Left colon (tissue), 2 donors: ENCODE measurements at places on chromosomes 4 and X. TPM values are rescaled to one million over a fixed set of nuclear protein-coding genes. Genes with fewer than 3 reads are reported as not detected.
A peak's percentile ranks its signal among the peaks of the same experiment; 100 is the strongest.

METTL14 gene
- total RNA-seq: 36.2 TPM

TENM3 gene
- total RNA-seq: 2.2 TPM

ZNF157 gene
- total RNA-seq: 0.17 TPM

CD40LG gene
- 0.75 TPM for total RNA-seq

SLC9A6 gene
- total RNA-seq: 17.3 TPM

SSX1 gene
- not detected for total RNA-seq

NDUFC1 gene
- total RNA-seq: 82.1 TPM

SOWAHD gene
- total RNA-seq: 3.5 TPM

DNA sequence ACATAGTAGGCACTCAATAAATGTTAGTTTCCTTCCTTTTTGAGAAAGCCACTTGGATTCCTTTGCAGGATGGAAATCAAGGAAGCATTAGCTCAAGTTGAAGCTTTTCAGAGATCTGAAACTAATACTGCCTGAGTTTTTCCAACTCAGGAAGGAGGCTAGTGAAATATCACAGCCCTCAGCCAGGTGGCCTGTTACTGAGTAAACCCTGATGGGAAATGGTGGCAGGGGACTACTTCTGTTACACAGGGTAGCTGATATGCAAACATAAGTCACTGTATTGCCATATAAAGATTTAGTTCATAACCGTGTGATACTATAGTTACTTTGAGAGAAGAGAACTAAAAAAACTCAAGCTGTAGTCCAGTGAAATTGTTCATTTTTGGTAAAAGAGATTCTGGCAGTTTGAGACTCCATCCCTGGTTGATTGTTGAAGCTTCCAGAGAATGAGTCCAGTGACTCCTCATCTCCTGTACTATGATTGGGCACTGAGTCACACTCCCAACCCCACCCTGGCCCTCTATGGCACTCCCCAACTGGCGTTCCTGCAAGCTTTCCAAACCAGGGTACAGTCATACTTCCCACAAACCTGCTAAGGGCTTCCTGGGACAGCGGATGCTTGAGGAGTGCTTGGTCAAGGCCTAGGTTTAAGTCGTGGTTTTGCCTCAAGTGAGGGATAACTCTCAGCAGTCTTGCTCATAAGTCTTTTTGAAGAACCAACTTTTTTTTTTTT, 81.8 kb downstream of the MID1IP1 start:
- DNase-seq: no peak

- DNase-seq: no peak
These were observed 350.2 kb upstream of the BOD1L1 start for GRCh38 chr4:13977746-13978145.

GRCh38 chr4:127140306-127140705, 492.5 kb upstream of the INTU start:
- no peak for DNase-seq

- no peak for DNase-seq
These were observed 33.3 kb upstream of the SORCS2 start for GRCh38 chr4:7158991-7159390.

DNA sequence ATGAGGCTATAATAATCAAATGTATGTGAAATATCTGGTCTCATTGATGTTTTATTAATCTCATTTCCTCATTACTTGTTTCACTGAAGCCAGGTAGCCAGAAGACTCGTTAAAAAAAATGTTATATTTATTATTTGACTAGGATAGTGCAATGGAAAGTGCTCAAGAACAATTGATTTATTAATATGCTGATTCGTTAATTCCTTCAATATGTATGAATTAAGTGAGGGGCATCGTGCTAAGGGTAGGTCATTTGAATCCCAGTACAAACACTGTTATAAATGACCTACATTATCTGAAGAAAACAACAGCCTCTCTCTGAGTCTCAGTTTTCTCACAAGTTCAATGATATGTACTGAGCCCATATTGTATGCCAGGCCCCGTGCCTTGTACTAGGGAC, 214.2 kb upstream of the GPRIN3 start:
- no peak for DNase-seq

DNA sequence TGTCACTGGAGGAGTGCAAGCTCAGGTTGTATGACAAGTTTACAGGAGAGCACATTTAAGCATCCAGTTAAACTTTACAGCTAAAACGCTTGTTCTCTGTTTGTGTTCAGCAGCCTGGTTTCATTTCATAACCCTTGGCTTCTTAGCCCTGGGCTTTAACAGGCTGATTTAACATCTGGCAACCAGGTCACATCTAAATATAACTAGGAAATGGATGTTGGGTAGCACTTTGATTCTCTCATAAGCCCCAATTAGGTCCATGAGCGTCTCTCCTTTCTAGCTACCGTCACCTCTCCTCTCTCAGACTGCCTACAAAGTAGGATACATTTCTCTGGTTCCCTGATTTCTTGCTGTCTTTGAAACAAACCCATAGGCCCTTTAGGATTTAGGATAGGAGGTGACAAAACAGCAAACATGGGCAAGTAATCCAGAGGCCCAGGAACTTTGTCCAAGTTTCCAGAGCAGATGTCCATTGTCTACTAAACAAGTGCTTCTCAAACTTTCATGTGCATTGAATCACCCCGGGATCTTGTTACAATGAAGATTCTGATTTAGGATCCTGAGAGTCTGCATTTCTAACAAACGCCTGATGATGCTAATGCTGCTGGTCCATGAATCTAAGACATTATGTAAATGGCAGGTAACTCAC, 22.5 kb downstream of the OTUD6A start:
- no peak for DNase-seq

- no peak for DNase-seq
These were observed 25.4 kb downstream of the SEC31A start for GRCh38 chr4:82865592-82865991.

- DNase-seq: peak; percentile 19
These were observed 1.5 kb upstream of the CPLX1 start for GRCh38 chr4:827209-828081.

- no peak for DNase-seq
These were observed 3.9 kb upstream of the SYNPO2 start for GRCh38 chr4:118884716-118885115.

- DNase-seq: no peak
These were observed 84.5 kb downstream of the WFS1 start for GRCh38 chr4:6354119-6354518.

DNA sequence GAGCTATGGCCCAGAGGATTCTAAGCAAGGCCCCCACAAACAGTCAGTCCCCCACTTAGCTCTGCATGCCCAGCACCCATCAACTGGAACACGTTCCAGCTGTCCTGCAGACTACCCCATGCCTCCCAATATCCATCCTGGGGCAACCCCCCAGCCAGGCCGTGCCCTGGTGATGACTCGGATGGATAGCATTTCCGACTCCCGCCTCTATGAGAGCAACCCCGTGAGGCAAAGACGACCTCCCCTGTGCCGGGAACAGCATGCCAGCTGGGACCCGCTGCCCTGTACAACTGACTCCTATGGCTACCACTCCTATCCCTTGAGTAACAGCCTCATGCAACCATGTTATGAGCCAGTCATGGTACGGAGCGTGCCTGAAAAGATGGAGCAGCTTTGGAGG, 32.0 kb downstream of the LAS1L start:
- DNase-seq: no peak

DNA sequence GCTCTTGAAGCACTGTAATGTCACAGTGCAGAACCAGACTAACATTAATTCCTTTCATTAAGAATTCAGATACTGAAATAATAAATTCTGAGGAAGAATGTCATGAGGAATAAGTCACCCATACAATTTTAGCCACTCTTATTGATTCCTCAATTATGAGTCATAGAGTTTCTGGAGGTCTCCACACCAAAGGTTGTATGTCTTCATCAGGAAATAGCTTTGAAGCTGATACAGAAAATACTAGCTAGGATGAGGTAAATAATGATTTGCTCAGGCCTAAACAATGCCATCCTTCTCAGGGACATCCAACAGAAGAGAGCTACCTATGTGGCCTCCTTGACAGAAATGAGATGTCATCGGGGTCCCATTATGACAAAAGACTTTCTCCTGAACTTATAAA, 238.8 kb downstream of the OR13H1 start:
- DNase-seq: no peak

GRCh38 chr4:109752525-109752924, 22.7 kb upstream of the PLA2G12A start:
- DNase-seq: no peak

- no peak for DNase-seq
These were observed 61.9 kb upstream of the FAM47B start for GRCh38 chrX:34880656-34881055.

DNA sequence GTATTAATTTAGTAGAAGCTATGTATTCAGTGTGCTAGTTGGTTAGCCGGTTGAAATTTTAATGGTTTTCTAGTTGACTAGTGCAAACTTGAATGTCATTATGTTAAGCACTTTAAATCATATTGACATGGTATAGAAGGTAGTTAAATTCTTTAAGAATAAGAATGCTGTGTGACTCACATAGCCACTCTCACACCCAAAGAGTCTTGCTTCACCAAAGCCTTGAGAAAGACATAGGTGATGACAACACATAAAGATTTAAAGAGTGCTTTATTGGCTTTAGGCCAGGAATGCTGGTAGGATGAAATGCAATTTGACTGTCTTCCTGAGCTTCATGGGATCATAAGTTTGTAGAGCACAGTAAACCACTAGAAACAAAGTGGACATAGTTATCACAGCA, 85.3 kb downstream of the DCAF8L2 start:
- DNase-seq: no peak
